ENCODE measurements at places on chromosomes 2 and 18.

DNA sequence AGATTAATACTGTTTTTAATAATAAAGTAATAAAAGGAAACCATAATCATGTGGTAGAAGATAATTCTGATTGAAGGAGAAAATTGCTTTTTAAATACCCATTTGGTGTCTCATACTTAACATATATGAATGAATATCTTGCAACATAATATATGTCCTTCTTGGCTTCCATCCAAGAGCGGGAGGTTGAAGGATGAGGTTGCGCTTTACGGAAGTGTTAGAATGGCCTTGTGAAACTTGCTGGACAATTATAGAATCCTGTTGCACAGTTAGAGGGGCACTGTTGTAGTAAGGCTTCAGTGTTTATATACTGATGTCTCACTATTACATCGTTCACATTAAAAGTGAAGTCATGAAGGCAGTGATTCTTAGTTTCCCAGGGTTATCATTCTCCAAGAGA is 9.4 kb downstream of the INSIG2 start:
- no peak for DNase-seq

- DNase-seq = no peak
Observed at GRCh38 chr2:129178356-129178755, 801.1 kb upstream of the RAB6C start.

- no peak for DNase-seq
Observed at GRCh38 chr2:128603411-128603924, 284.8 kb upstream of the HS6ST1 start.

DNA sequence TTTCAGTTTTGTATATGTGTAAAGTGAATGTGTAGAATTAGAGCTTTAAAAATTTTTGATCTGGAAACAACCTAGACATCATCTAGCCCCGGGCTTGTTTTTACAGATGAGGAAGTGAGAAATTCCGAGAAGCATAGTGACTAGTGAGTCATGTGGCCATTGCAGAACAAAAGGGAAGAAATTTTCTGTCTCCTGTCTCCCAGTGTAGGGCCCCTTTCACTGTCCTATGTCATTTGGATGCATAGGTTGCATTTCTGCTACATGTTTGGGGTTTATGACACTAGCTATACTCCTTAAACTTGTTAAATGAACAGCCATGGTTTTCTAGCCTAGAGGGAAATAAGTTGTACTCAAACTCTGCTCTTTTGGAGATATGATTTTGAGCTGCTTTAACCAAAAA is 84.6 kb downstream of the PLCL1 start:
- no peak for DNase-seq

- DNase-seq = no peak
Observed at GRCh38 chr2:197293252-197294007, 17.1 kb downstream of the ANKRD44 start.

DNA sequence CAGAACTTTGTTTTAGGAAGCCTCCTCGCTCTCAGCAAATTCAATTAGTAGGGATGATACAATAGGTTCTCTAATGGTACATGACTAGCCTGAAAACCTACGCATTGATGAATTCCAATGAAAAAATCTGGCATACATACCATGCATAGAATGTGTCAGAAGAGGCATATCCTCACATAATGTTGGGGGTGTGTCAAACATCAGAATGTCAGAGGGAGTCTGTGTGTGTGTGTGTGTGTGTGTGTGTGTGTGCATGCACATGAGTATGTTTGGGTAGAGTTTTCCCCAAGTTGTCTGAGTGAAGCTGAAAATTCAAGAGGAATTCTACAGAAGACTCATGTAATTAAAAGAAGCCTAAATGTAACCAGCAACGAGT is 78.5 kb downstream of the FIGN start:
- no peak for DNase-seq

DNA sequence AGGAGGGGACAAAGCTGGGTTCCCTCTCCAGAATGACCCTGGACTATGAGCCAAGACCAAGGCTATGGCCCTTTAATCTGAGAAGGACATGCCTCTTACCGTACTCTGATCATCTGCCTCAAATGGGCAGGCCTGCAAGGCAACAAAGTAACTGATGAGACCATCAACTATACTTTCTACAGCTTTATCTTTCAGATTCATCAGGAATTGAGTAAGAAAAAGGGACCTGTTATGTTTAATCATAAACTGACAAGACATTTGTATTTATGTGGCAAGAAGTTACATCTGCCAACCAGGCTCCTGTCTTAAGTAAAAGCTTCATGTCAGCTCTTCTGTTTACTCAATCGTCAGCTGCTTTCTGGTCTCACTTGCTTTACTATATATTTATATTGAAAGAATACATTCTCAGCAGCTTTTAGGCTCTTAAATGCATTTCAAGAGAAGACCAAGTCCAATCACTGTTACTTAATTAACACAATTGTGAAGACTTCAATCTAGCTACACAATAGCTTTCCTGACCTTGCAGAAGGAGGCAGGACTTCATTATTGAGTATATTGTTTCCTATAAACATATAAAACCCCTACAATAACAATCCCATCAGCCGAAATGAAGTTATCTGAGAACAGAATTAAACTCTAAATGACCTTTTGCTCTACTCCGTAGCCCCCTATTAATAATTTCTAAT is 163.8 kb downstream of the ETAA1 start:
- no peak for DNase-seq
